ENCODE measurements at places on chromosomes 4 and X.

DNA sequence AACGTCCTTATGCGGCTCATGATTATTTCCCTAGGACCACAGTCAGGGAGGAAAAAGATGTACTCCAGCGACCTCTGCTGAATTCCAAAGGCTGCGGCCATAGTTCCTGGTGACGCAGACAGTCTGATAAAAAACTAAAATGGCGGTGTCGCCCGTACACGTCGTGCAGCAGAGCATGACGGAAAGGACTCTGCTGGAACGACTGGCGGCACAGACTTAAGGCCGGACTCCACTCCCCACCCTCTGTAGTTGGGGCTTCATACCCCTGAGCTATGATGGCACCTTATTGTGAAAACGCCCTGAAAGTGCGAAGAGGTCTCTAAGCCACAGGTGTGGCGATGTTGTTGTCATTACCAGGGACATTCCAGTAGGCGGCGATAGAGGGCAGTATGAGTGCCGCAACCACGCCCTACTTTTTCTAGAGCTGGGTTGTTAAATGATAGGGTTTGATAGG, 90.0 kb upstream of the EDA2R start:
- peak; percentile 75 for DNase-seq

DNA sequence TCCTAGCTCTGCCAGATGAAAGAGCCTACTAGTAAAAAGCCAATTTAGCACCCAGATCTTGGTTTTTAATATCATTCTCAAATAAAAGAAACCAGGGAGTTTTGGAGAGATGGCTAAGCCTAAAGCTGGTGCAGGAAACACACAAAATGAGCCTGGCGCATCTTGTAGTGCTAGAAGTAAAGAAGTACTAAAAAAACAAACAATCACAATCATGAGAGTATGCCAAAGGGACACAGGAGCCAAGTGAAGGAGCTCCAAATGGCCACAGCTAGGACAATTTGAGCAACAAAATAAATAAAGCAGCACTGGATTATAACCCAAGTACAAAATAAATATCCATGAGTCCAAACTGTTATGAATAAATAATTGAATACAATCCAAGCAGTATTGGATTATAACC, 37.8 kb upstream of the HCCS start:
- DNase-seq: no peak

- DNase-seq: no peak
Observed at GRCh38 chr4:176540814-176541213, 221.0 kb downstream of the SPCS3 start.

- no peak for DNase-seq
Observed at GRCh38 chrX:48827654-48827968, 1.3 kb downstream of the ERAS start.

DNA sequence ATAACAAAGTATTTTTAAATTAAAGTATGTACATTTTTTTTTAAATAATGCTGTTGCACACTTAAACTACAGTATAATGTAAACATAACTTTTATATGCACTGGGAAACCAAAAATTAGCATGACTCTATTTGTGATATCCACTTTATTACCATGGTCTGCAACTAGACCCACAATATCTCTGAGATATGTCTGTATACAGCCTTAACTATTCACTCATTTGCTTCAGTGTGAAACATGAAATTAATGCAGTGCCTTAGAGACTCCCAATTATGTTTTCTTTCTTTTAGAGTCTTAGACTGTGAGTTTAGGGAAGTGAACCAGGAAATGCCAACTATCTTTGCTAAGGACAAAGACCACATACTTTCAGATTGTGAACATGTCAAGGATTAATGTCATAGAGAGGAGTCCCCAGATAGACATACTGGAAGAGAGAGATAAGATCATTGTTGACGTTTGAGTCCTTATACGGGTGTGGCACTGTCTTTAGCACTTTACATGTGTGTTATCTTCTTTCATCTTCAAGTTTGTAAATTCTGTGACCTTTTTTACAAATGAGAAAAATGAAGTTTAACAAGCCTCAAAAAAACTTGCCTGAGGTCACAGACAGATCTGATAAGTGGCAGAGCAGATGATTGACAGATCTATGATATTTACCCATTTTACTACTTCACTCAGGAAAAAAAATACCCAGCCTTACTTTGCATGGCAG, 23.2 kb downstream of the CXorf58 start:
- DNase-seq: no peak

DNA sequence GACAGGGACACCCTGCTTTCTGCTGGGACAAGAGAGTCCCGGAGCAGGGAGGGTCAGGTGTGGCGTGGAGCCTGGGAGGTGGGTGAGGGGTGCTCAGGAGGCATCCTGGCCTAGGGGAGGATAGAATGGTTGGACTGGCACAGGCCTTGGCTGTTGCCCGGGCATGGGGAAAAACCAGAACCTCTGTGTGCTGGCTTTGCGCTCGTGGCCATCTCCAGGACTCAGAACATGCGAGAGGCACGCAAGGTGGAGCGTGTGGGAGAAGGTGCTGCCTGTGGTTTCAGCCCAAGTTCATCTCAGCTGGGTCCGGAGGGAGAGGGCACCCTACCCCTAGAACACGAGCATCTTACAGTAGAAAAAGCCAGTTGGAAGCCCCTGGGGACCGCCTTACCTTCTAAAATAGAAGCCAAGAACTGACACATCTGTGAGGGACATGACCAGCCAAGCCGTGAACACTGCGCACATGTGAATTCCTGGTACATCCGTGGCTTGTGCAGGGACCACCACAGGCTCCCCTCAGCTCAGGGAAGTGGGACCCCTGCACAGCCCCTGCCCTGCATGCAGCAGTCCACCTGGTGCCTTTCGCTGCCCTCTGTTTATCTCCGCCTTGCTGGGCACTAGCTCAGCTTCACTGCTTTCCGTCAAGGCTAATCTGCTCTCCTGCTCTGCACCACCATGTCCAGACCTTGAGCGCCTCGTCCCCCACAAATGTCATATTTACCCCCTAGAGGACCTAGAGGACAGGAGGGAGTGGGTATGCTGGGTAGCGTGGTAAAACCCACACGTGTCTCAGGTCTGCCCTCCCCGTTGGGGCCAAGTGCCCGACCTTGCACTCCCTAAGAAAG, 13.5 kb downstream of the MSANTD1 start:
- DNase-seq: no peak

DNA sequence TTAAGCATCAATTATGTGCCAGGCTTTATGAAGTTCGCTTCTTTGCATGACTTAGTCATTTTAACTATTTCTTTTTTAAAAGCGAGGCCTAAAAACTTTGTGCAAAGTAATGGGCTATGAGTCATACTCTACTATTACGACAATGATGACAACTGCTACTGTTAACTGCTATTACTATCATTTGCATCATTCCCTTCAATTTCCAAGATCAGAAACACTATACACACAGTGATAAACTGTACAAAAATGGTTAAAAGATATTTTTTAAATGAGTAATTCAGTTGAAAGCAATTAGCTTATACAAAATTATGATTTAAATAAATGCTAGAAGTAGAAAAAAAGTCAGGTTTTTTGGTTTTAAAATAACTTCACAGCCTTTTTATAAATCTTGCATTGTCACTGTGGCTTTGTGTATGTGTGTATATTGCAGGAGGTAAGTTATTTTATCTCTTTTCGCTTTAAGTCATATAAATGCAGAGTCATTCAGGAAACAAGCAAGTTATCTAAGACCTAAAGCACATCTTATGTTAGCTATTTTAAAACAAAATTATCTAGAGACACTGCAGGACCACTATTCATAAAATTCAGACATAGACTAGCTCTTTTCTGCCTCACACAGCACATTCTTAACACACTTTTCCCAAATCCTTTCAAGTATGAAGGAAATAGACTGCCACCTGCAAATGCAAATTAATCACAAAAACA, 18.5 kb upstream of the CXCL3 start:
- peak; percentile 83 for DNase-seq

GRCh38 chrX:40449956-40450706, 130.6 kb upstream of the ATP6AP2 start:
- no peak for DNase-seq

DNA sequence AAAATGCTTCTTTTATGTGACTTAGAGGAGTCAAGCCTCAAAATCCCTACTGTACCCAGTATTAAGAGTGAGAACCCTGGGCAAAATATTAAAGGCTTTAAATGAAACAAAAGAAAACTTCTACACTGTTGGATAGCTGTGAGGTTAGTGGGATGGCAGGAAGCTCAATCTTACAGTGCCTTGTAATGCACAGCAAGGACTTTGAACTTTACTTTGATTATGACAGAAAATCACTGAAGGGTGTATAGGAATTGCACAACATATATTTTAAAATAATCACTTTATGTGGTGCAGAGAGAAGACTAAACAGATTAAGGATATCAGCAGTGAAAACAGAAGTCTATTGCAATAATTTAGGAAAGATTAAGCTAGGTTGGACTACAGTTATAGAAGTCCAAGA, 1333.4 kb downstream of the ADGRL3 start:
- no peak for DNase-seq

GRCh38 chrX:31969714-31970113, 897.9 kb upstream of the FTHL17 start:
- DNase-seq: no peak

- DNase-seq: no peak
Observed at GRCh38 chr4:7442574-7443162, 7.9 kb upstream of the PSAPL1 start.

DNA sequence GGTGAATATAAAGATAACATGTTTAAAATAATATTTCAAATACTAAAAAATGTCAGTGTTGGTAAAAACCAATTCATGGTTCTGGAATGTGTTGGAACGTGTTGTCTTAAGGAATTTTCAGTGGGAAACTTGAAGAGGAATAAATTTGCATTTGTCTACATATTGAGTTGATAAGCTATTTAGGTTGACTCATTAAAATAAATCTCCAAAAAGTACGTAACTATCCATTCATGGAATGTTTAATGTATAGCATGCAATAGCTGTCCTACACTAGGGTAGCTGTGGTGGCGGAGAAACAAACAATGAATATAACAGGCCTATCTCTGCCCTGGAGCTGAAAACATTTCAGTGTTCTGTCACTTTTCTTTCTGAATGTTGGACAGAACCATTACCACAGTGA, 20.3 kb downstream of the SHISA3 start:
- DNase-seq: peak; percentile 78

- peak; percentile 64 for DNase-seq
Observed at GRCh38 chr4:142353149-142353738, 492.9 kb downstream of the INPP4B start.

- peak; percentile 34 for DNase-seq
Observed at GRCh38 chrX:53440621-53441517, 6.7 kb upstream of the HSD17B10 start.

- no peak for DNase-seq
Observed at GRCh38 chr4:176209535-176209934, 14.2 kb upstream of the SPATA4 start.

GRCh38 chrX:112961981-112962380, 121.3 kb upstream of the AMOT start:
- DNase-seq: no peak

- DNase-seq: no peak
Observed at GRCh38 chrX:131778269-131779218, 234.7 kb downstream of the OR13H1 start.

DNA sequence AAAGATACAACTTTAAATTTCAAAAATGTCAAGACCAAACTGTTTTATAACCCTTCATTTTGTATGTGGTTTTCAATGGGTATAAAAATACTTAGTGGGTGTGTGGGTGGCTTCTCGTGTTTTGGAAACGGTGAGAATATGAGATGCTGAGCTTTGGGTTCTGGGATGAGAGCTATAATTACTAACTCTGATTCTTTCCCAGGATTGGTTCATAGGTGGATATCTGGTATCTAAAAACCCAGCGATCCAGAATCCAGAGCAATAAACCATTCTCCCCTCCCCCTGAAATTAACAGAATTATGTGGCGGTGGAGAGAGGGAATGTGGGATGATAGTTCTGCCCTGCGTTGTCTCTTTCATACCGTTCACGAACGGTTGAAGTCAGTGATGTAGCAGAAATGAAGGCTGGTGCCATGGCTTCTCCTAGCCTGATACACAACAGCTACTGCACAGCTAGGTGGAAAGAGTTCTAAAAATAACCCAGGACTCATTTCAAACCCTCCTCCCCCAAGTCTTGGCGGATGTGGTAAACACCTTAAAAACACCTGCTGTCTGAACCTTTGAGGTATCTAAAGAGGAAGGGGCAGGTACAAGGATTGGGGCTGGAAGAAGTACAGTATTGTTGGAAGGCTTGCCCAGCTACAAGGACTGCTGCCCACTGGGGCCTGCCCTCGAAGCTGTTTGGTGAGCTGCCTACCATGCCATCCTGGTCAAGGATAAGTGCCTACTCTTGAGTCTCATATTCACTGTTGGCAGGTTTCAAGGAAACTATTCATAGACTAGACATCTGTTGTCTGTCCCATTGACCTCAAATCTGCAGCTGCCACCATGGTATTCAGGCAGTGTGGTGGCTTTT, 44.5 kb downstream of the SEPTIN11 start:
- no peak for DNase-seq

GRCh38 chrX:48896611-48897011, 957 bp downstream of the TIMM17B start:
- DNase-seq: no peak

- DNase-seq: no peak
Observed at GRCh38 chr4:139826426-139826825, 160.8 kb downstream of the MGST2 start.

GRCh38 chr4:112379306-112379705, 82.1 kb downstream of the ALPK1 start:
- DNase-seq: no peak

DNA sequence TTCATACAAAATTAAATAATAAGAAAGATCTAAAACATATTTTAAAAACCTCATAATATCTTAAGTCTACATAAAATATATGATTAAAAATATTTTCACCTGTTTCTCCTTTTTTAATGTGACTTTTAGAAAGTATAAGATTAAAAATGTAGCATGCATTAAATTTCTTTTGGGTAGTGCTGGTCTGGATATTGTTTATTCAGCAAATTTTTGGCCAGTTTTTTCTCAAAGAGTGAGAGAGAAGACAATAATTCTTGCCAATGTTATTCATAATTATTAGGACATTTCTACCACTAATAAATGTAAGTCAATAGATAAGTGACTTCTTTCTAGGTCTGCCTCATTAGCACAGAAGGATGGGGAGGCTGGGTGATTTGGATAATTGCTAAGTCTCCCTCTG, 14.1 kb downstream of the MAGEB1 start:
- no peak for DNase-seq
